ENCODE measurements at places on chromosomes 7 and 10.

GRCh38 chr10:63166742-63167258, 33.7 kb downstream of the NRBF2 start:
- peak; percentile 55 for DNase-seq

DNA sequence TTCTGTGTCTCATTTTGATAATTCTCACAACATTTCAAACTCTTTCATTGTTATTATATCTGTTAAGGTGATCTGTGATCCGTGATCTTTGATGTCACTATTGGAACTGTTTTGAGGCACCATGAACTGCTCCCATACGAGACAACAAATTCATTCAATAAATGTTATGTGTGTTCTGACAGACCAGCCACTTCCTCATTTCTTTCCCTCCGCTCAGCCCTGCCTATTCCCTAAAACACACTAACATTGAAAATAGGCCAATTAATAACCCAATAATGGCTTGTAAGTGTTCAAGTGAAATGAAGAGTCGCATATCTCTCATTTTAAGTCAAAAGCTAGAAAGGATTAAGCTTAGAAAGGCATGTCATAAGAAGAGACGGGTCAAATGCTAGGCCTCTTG, 45.2 kb downstream of the RNF133 start:
- DNase-seq, result no peak

DNA sequence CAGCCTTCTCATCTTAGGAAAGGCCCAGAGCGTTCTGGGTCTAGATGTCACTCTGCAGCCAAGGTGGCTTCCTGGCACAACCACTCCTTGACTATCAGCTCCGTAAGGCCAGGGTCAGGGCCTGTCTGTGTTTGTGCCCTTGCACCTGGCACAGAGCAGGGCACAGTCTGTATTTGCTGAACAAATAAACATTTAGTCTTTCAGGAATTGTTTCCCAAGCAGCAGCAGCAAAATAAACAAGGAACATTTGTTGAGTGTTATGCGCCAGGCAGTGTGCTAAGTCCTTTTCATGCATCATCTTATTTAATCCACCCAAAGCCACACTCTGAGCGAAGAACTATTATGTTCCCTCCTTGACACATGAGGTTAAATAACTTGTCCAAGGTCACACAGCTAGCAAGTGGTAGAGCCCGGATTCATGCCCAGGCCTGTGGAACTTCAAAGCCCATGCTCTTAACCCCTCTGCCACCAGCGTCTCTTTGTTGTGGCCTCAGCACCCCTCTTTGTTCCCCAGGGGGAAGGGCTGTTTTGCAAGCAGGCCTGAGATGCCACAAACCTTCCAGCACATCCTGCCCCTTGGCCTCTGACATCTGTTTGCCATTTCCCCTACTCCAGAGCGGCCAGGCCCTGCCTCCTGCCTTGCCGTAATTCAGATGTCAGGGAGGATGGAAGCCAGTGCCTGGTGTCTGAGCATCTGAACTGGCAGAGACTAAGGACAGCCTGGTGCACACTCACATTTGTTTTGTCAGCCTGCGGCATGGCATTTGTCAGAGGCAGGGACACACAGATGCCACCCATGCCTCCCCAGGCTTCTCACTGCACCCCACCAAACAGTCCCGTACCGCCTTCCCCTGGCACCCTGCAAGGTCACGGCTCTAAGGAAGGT, 325.8 kb upstream of the ZMIZ1 start:
- no peak for DNase-seq

DNA sequence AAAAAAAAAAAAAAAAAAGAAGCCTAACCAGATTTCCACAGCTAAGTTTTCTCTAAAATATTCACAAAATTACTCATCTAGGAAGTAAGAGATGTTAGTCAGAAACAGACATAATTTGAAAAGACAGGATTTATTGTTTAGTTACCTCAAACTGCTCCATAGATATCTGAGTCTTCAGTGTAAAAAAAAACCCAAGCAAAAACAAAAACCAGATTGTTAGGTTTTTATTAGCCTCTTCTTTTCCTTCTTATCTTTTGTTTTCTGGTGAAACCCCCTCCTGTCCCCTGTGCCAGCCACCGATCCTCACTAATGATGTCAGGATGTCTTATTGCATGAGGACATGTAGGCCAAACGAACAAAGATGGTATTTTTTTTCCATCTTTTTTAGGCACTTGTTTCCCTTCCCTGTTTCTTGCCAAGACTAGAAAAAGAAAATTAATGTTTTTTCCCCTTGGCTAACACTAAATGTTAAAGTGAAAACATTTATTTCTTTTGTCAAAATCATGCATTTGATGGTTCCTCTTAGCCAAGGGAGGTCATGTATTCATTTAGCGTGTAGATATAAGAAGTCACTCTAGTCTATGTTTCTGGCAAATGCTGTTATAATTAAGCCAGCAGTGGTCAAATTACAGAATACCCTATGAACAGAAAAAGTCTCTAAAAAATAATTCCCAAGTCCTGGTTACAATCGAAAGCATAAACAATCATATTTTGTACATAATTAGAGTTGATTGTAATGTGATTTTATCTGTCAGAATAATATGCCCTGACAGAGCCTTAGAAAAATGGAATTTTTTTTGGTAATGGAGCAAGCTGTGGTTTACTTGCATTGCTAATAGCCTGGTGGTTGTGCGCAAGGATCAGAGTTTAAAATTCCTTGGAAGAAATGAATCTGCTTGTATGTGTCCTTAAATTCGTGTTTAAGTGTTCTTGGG, 702.4 kb upstream of the FZD8 start:
- no peak for DNase-seq

DNA sequence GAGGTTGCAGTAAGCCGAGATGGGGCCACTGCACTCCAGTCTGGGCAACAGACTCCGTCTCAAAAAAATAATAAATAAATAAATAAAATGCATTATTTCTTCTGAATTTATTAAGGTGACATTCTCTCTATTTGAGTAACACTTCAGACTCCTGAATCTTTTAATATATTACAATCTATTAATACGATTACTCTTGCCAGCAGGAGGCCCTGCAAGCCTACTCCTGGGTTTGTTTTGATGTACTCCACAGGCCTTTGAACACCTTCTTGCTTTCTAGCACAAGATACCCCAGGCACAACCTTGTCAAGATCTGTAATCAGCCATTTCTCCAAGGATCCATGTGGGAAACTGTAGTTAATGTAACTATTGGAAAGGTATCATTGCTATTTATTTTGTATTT, 63.5 kb downstream of the COBL start:
- DNase-seq, result no peak

DNA sequence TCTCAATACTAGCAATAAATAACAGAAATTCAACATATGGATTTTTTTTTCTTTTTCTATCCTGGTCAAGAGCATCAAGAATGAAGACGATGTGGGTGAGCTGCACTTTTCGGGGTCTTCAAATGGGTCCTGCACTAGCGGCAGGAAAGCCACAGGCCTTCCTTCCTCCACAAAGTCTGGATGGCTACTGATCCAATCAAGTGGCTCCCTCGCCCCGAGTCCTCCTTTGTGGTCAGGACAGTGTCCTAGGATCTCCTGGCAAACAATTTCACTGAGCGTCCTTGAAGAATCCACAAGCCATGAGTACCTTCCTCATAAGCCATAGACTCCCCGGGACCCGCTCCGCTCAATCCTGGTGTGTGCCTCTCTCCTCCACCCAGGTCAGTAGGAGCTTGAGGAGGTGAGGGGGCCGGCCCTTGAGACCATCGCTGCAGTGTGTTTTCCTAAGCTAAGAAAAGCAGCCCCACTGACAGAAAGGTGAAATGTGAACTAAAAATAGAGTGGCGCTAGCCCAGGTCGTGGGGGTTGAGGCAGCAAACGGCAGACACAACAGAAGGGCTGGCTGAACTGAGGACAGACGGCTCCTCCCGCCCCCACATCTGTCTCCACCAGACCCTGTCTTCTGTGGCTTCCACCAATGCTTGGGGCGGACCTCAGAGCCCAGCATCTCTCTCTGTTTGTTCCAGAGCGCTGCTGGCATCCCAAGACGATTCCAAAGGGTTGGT, 202.3 kb downstream of the HERPUD2 start:
- no peak for DNase-seq

GRCh38 chr7:95250571-95250970, 73.8 kb downstream of the PON1 start:
- no peak for DNase-seq
